ENCODE measurements at places on chromosomes 1 and 21. TPM values are rescaled to one million over a fixed set of nuclear protein-coding genes. Genes with fewer than 3 reads are reported as not detected.

The USP16 gene
- total RNA-seq: 21.0 TPM

The TLR5 gene
- not detected for total RNA-seq

The OR4F16 gene
- total RNA-seq: not detected

The SLFNL1 gene
- total RNA-seq: under 0.01 TPM

The ERICH3 gene
- not detected for total RNA-seq

The OR6N1 gene
- not detected for total RNA-seq

The S100A5 gene
- total RNA-seq: not detected

The USH2A gene
- total RNA-seq: not detected

The DCDC2B gene
- total RNA-seq: not detected

The ITLN1 gene
- not detected for total RNA-seq

The CDKN2C gene
- total RNA-seq: 33.9 TPM

The TSNAX gene
- 21.5 TPM for total RNA-seq

The SMIM11 gene
- 3.0 TPM for total RNA-seq

The CR1L gene
- total RNA-seq: not detected

The CACHD1 gene
- 2.4 TPM for total RNA-seq

The NR1I3 gene
- total RNA-seq: not detected

The NBPF15 gene
- total RNA-seq: 19.0 TPM
